ENCODE measurements at places on chromosomes 6 and 20. TPM values are rescaled to one million over a fixed set of nuclear protein-coding genes. Genes with fewer than 3 reads are reported as not detected.

Gene SLC22A2
- polyA plus RNA-seq: 0.05 TPM

Gene TP53INP2
- polyA plus RNA-seq: 72.0 TPM

Gene PPIL6
- polyA plus RNA-seq: 2.2 TPM

Gene XKR7
- polyA plus RNA-seq: under 0.01 TPM

Gene SLC17A2
- polyA plus RNA-seq: not detected

Gene ZC2HC1B
- polyA plus RNA-seq: not detected

Gene COL11A2
- polyA plus RNA-seq: 3.7 TPM

Gene THBS2
- 8.7 TPM for polyA plus RNA-seq

Gene SIRPD
- not detected for polyA plus RNA-seq

Gene UNC93A
- not detected for polyA plus RNA-seq

Gene WFDC12
- polyA plus RNA-seq: not detected

Gene HTR1E
- not detected for polyA plus RNA-seq

Gene ULBP2
- polyA plus RNA-seq: 1.1 TPM

Gene RPP21
- polyA plus RNA-seq: 70.9 TPM

Gene DNMT3B
- 0.52 TPM for polyA plus RNA-seq

Gene CGAS
- 0.91 TPM for polyA plus RNA-seq

Gene CRISP3
- polyA plus RNA-seq: not detected

Gene ENPP3
- 0.14 TPM for polyA plus RNA-seq

Gene FLRT3
- polyA plus RNA-seq: 0.23 TPM

Gene TMEM244
- polyA plus RNA-seq: not detected

Gene HSPA1L
- polyA plus RNA-seq: 2.0 TPM

Gene CCN5
- polyA plus RNA-seq: 102 TPM

Gene HRH3
- polyA plus RNA-seq: not detected

Gene SERPINB6
- polyA plus RNA-seq: 172 TPM

Gene EFCAB8
- not detected for polyA plus RNA-seq

Gene BPIFA1
- not detected for polyA plus RNA-seq

Gene CDH26
- polyA plus RNA-seq: 0.88 TPM

Gene PNLDC1
- polyA plus RNA-seq: 0.43 TPM

Gene CLIC1
- polyA plus RNA-seq: 116 TPM

Gene SLC4A11
- 0.36 TPM for polyA plus RNA-seq

Gene OR2H1
- polyA plus RNA-seq: not detected

Gene PROKR2
- polyA plus RNA-seq: not detected

Gene PTCHD4
- 0.09 TPM for polyA plus RNA-seq

Gene OR2H2
- not detected for polyA plus RNA-seq

Gene DEFB124
- polyA plus RNA-seq: not detected

Gene SRMS
- not detected for polyA plus RNA-seq

Gene MYCT1
- 10.9 TPM for polyA plus RNA-seq

Gene NRN1
- 14.1 TPM for polyA plus RNA-seq

Gene ZNF451
- 11.0 TPM for polyA plus RNA-seq

Gene RNF39
- polyA plus RNA-seq: not detected

Gene TTK
- polyA plus RNA-seq: 0.05 TPM

Gene CNKSR3
- 7.9 TPM for polyA plus RNA-seq

Gene SLPI
- polyA plus RNA-seq: 2.1 TPM

Gene SF3B5
- 173 TPM for polyA plus RNA-seq

Gene ADTRP
- 0.05 TPM for polyA plus RNA-seq

Gene FKBP1C
- polyA plus RNA-seq: 0.18 TPM

Gene ANKS1A
- polyA plus RNA-seq: 11.5 TPM

Gene CDH22
- 4.0 TPM for polyA plus RNA-seq

Gene SLC13A3
- 0.50 TPM for polyA plus RNA-seq

Gene PRRT1
- 2.6 TPM for polyA plus RNA-seq

Gene HLA-DRB1
- polyA plus RNA-seq: 30.1 TPM

Gene FRS3
- polyA plus RNA-seq: 5.5 TPM

Gene TREM2
- polyA plus RNA-seq: 1.2 TPM

Gene CLIC5
- polyA plus RNA-seq: 60.5 TPM

Gene RBPJL
- not detected for polyA plus RNA-seq

Gene AAR2
- 14.1 TPM for polyA plus RNA-seq

Gene SULF2
- polyA plus RNA-seq: 25.4 TPM
